ENCODE measurements at places on chromosomes 1 and 21. TPM values are rescaled to one million over a fixed set of nuclear protein-coding genes. Genes with fewer than 3 reads are reported as not detected.

The CCDC30 gene
- total RNA-seq, result 0.46 TPM

The RCSD1 gene
- not detected for total RNA-seq

The BEND5 gene
- 3.1 TPM for total RNA-seq

The KRTAP21-2 gene
- not detected for total RNA-seq

DNA sequence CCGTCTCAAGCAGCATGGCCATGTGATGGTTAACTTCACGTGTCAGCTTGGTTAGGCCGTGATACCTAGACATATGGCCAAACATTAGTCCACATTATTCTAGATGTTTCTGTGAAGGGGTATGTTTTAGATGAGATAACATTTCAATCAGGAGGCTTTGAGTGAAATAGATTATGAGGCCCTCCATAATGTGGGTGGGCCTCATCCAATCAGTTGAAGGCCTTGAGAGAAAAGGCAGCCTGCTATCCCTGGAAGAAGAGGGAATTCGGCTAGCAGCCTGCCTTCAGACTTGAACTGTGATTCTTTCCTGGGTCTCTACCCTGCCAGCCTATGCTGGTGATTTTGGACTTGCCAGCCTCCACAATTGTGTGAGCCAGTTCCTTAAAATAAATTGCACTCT, 90.1 kb downstream of the ZSCAN20 start:
- no peak for DNase-seq

GRCh38 chr1:18868801-18869424, 9.5 kb upstream of the TAS1R2 start:
- DNase-seq, result no peak

GRCh38 chr1:207810606-207811295, 58.9 kb downstream of the CD46 start:
- DNase-seq, result no peak

DNA sequence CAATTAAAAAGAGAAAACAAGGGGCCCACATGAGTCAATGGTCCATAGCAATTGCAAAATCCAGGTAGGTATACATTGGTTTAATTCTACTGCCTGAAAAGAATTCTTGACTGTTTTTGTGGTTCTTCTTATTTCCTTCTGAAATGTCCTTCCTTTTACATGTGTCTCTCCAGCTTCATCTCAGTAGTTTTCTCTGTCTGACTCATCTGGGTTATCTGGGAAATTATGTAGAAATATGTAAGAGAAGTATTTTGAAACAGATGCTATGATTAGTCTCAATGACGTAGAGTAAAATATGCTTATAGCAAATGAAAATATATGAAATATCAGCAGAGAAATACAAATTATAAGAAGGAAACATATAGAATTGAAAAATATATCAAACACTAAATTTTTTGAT, 953.2 kb downstream of the BRINP3 start:
- DNase-seq, result no peak

- DNase-seq, result peak; percentile 72
Measured at GRCh38 chr1:178724728-178725465, at the start of gene RALGPS2. RALGPS2 (plus strand) TSS chr1:178725244; CDS start chr1:178776765, 51,521 bp downstream.

DNA sequence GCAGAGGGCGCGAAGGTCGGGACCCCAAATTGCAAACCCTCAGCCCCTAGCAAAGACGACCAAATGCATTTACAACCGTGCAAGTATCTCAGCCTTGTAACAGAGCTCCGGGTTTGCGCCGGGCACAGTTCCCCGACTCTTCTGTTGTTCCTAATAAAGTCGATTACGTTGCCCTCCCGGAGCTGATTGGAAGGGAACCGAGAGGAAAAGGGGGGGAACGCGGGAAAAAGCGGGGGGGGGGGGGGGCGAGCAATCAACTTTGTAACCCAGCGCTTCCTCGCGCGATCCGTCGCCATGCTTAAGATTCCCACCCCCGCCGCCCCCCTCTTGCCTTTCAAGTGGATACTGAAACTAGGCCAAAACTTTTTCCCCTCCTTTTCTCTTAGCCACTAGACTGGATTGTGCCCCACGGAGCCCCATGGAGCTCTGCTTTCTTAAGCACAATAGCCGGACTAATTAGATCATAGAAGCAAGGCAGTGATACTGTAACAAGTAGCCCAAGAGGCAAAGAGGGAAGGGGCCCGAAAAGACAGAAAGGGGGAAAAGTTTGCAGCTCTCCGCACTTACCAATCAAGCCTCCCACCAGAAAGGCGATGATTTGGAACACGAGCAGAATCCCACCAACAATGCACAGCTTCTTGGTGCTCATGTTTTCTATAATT, 565 bp downstream of the WLS start:
- DNase-seq, result peak; percentile 55

DNA sequence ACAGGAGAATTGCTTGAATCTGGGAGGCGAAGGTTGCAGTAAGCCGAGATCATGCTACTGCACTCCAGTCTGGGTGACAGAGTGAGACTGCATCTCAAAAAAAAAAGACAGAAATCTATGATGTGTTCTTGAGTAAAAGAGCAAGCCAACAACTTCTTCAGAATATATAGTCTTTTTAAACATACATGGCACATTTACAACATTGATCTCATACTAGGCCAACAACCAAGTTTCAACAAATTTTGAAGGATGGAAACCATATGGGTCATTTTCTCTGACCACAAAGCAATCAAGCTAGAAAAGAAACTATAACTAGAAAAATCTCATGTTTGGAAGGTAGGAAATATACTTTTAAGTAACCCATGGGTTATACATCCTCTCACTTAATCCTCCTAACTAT, 38.3 kb downstream of the PAFAH2 start:
- no peak for DNase-seq

DNA sequence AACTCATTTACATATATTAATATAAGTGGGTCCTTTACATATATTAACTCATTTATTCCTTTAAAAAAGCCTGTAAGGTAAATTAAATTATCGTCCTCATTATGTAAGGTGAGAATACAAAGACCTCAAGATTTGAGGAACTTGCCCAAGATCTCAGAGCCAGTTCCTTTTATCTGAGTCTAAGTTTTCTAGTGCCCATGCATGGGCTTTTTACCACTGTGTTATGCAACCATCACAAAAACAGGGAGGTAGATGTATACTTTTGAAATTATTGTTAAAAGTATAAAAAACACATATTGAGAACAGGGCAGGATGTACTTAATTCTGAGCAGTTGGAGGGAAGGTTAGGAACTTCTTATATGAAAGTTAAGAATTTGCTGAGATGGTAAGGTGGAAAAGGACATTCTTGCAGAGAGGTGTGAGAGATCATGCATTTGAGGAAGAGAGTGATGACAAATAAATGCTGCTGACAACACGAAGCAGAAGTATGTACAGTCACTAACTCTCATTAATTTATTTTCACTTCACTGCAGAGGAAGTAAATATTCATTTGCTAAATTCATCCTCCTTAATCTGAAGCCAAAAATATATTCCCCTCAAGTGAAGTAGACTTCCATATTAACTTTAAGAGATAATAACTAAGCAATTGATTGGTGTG, 28.9 kb upstream of the LYPLAL1 start:
- no peak for DNase-seq

DNA sequence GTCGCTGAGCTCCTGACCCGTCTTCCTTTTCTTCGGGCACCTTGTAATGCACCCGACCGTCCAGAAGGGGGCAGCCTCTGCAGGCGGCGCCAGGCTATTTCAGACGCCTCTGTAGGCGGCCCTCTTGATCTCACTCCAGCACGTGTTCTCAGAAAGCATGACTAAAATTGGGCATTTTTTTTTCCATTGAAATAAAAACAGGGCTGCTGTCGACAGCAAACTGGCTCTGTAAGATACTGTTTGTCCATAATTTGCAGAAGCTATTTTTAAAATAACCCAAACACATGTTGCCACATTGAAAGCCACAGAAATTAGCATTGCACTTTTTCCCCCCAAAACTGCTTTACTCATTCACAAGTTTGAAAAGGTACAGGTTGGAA, 78.0 kb downstream of the STUM start:
- DNase-seq, result peak; percentile 88

- no peak for DNase-seq
Measured at GRCh38 chr1:202216691-202217090, 23.1 kb downstream of the LGR6 start.

GRCh38 chr1:76336931-76337371, 262.4 kb downstream of the ST6GALNAC3 start:
- no peak for DNase-seq

DNA sequence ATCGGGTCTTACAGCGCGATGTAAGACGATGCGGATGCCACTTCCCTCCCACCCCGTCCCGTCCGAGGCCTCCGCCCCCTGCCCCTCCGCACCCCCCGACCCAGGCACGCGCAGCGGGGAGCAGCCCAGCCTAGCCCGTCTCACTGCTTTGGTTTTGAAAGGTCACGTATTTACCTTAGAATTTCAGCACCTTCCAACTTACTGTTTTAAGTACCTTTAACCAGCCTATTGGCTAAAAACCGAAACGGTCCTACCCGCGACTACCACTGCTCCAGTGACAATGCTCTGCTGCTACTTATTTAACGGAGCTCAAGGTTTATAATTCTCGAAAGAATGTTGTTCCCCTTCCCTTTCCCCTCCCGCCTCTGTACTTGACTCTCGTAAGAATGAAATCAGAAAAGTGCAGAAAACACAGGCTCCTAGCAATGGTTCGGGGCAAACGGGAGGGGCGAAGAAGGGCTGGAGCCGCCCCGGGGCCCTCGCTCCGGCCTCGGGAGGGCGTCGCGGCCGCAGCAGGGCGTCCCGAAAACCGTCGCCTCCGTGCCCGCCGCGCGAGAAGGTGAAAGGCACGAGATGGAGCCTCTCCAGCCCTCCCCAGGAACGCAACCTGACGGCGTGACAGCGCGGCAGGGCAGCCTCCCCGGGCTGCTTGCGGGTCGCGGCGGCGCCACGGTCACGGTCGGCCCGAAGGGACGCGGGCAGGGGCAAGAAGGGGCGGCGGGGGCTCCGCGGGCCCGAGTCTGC, 667 bp downstream of the TMEM50B start:
- DNase-seq, result peak; percentile 33

DNA sequence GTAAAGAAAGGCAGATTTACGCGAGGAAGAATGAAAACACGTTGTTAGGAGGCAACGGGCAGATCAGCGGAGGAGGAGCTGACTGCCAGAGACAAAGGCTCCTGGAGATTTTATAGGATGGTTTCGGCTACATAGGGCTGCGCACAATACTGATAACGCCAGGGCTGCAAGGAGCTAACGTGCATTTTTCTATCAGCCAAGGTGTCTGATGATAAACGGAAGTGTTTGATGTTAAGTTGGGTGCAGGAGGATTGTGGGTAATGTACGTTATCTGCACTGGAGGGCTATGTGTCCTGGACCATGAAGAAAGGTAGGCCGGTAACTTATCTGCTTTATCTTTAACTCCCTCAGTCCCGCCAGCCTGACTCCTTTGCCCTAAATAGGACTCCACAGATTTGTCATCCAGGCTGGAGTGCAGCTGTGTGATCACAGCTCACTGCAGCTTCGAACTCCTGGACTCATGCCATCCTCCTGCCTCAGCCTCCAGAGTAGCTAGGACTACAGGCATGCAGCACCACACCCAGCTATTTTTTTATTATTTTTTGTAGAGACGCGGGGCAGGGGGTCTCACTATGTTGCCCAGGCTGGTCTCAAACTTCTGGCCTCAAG, 29.6 kb downstream of the SETD4 start:
- peak; percentile 11 for DNase-seq

DNA sequence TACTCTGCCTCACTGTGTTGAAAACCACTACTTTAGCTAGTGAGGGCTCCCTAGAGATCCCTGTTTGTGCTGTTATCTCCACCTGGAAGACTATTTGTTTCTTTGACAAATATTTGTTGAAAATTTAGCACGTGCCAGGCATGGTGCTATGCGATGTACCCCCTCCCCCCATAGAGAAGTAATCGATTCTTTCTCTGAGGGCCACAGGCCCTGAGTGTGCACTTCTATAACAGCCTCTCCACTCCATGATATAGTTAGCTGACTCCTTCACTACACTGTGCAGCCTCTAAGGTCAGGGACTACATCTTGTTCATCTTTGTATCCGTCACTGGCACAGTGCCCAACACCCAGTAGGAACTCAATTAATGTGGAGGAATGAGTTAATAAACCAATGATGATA, 17.3 kb upstream of the RBM15 start:
- no peak for DNase-seq

- DNase-seq, result no peak
Measured at GRCh38 chr21:38765056-38765455, 40.7 kb upstream of the ETS2 start.

Data from PC-3 (cell line).